ENCODE measurements at places on chromosomes 3 and 15.

DNA sequence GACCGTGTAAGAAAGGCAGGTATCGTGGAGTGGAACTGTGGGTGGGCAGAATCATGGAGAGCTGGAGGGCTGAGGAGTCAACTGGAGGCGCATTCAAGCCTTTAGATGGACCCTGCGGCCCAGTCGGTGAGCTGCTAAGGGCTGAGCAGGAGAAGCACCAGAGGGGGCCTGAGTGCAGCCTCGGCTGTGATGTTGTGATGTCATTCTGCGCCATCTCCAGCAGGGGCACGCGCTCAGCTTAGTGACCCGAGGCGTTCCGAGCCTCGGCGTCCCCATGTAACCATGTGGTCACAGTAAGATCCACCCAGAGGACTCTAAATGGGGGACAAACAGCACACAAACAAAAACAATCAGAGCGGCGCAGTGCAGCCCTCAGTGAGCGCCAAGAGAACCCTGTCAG is 76.8 kb downstream of the VGLL4 start:
- no peak for DNase-seq

- DNase-seq, result no peak
Measured at GRCh38 chr3:52453496-52454249, at the start of gene TNNC1. Gene TNNC1 (minus strand): TSS chr3:52454041. CDS start chr3:52454015, 26 bp downstream.

DNA sequence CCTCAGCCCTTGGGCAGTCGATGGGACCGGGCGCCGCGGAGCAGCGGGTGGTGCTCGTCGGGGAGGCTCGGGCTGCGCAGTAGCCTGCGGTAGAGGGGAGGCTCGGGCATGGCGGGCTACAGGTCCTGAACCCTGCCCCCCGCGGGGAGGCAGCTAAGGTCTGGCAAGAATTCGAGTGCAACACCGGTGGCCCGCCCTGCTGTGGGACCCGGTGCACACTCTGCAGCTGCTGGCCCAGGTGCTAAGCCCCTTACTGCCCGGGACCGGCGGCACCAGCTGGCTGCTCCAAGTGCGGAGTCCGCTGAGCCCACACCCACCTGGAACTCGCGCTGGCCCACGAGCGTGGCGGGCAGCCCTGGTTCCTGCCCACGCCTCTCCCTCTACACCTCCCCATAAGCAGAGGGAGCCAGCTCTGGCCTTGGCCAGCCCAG is 377.7 kb upstream of the RBMS3 start:
- no peak for DNase-seq

- no peak for DNase-seq
Measured at GRCh38 chr15:68500363-68501258, 68.6 kb upstream of the ITGA11 start.

Data from stimulated activated CD4-positive, alpha-beta T cell treated with anti-CD3 and anti-CD28 coated beads, Interleukin-1b, Interleukin-23, amount 100 ng/mL, for 1 hour (primary cell).